ENCODE measurements at places on chromosomes 6 and 20. TPM values are rescaled to one million over a fixed set of nuclear protein-coding genes. Genes with fewer than 3 reads are reported as not detected.

IL17A gene
- total RNA-seq = 0.14 TPM

PLA2G7 gene
- not detected for total RNA-seq

BMP7 gene
- total RNA-seq = not detected

LY6G6C gene
- total RNA-seq = not detected

MYO6 gene
- 0.85 TPM for total RNA-seq
